Esophagus mucosa (tissue), 1 donor: ENCODE measurements at places on chromosomes 13 and 19.

DNA sequence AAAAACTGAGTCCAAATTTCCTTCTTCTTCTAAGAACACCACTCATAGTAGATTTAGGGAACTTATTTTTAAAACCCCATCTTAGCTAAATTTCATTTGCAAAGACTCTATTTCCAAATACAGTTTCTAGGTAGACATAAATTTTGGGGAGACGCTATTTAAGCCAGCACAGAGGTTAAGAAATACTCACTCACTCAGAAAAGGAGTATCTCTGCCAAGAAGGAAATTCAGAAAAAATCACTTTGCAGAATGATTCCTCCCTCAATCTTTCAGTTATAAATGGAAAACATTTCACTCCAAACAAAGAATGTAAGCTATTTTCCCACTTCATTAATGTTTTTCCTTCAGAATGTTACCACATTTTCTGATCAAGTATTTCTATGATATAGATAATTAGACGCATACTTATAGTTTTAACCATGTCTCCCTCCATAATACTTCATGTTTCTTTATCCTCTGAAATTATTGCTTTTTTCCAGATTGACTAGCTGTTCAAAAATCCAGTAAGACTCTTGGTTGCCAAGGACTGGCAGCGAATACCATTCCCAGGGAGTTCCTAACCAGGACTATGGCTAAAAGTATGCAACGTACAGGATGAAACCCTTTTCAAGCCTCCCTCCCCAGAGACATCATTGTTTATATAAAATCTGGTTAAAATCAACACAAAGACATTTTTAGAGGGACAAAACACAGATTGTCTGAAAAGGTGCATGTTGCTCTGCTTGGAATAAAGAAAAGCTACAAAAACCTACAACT is 52.5 kb upstream of the RXFP2 start:
- no peak for ATAC-seq

DNA sequence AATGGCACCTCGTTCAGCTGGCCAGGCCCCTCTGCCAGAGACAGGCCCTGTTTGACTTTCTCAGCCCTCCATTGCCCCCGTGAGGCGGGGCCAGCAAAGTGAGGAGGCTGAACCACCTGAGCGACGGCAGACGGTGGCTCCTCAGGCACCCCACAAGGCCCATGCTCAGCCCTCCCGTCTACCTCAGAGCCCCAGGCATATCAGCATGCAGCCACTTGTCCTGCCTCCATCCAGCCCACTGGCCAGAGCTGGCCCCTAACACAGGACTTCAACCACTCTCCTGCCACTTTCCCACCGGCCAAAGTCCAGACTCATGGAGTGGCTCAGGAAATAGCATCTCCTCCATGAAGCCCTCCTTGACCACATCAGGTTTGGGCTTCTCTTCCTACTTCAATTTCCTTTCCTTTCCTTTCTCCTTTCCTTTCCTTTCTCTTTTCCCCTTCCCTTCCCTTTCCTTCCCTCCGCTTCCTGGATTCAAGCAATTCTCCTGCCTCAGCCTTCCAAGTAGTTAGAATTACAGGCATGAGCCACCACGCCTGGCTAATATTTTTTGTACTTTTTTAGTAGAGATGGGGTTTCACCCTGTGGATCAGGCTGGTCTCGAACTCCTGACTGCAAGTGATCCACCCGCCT is 9.3 kb downstream of the SLC7A10 start:
- ATAC-seq: no peak

DNA sequence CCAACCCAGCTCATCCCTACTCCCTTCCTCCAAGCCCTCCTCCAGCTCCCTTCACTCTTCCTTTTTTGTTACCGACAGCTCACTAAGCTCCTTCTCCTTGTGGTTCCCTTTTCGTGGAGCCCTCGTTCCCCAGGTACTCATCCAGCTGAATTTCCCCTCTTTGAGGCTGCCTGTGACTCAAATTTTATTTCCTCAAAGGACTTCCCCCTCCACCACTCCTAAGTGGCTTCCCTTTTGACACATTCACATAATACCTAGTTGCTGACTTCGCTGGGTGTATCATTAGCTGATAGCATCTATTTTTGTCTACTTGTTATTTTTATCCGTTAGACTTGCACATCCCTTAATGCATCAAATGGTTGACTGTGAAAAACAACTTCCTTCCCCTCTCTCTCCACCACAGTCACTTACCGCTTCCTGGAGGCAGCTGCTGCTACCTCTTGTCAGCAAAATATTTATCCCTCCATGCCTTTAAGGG is 14.5 kb downstream of the FFAR2 start:
- peak; percentile 51 for ATAC-seq

GRCh38 chr19:3336680-3337523 is 29.5 kb upstream of the NFIC start:
- peak; percentile 86 for ATAC-seq

- no peak for ATAC-seq
Measured at GRCh38 chr13:76668716-76669115, 217.5 kb downstream of the KCTD12 start.

- no peak for ATAC-seq
Measured at GRCh38 chr13:91891141-91891540, 492.7 kb downstream of the GPC5 start.

DNA sequence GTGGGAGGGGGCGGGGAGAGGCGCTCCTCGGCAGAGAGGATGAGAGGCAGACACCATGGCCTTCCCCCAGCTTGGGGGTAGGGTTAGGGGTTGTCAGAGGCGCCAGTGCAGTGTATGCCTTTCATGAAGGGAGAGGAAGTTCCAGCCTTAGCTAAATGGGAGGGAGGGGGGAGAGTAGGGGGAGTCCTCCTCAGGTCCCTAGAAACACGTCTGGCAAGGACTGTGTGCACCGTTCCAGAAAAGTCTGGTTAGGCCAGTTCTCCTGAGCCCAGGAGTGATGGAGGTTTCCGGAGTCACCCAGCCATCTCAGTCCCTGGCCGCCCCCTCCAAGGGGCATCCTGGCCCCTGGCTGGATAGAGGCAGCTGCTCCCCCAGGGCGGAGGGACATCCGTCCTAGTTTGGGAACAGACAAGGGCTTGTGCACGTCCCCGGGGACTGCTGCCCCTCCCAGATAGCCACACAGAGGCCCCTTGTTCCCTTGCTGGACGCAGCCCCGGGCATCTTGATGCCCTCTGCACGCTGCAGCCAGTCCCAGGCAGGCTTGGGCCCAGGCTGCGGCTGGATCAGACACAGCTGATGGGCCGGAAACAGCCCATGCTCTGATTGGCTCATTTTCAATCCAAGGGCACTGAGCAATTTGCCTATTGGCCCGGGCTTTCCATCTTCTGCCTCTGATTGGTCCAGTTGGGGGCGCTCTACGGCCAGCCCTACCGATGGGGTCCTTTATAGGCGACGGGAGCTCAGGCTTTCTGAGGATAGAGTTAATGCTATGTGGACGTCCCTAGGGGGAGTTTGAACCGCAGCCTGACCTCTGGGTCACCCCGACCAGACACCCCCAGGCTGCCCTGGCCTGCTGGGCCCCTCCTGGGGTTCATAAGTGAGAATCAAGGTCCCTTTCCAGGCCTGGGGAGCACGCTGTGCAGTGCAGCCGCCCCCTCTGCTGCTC is 3.8 kb downstream of the S1PR2 start:
- ATAC-seq: no peak

GRCh38 chr19:18150776-18151624 is 2.0 kb upstream of the PIK3R2 start:
- no peak for ATAC-seq

DNA sequence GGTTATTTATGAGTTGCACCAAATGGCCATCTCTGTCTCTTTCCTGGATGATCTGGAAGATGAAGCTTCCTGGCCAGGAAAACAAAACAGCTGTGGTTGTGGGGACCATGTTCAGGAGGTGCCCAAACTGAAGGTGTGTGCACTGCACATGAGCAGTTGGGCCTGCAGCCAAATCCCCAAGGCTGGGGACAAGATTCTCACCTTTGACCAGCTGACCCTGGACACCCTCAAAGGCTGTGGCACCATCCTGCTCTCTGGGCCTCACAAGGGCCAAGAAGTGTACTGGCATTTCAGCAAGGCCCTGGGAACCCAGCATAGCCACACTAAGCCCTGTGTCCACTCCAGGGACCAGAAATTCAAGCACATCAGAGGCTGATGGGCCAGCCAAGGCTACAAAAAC is 84.2 kb downstream of the KCNRG start:
- ATAC-seq: no peak

- peak; percentile 38 for ATAC-seq
Measured at GRCh38 chr13:79966059-79966458, 374.9 kb downstream of the SPRY2 start.

GRCh38 chr19:30873003-30873402 is 476.2 kb downstream of the TSHZ3 start:
- ATAC-seq: no peak
